CD4-positive, alpha-beta T cell treated with Interleukin-21 for 1 hour (primary cell): ENCODE measurements at places on chromosomes 1 and 21.

DNA sequence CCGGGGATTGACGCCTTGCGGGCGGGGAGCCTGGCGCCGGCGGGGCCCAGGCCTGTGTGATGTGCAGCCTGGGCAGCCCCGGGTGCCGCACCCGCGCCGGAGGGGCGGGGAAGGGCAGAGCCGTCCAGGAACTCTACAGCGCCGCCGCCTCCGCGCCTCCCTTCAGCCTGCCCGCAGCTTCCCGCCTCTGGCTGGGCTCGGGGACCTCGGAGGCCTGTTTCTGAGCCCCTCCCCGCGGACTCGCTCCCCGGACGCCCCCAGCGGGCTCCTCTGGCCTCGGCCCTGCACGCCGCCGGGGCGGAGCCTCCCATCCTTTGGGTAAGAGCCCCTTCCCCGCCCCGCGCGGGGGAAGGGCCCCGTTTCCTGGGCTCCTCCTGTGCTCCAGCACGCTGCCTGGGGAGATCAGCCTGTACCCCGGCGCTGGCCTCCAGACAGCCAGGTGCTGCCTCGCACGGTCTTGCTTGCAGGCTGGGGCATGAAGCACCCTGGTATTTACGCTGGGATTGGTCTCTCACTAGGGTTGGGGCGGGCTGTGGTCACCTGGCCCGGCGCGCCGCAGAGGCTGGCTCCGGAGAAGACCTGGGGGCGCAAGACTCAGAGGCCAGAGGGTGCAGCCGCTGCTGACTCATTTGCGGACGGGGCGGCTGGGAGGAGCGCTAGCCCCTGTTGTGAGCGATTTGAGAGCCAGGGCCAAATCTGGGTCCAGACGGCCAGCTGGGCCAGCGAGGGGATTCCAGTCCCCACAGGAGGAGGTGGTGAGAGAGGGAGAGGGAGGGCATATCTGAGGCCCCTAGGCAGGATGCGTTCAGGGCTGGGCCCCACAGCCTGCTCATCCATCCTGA is 5.7 kb upstream of the ACOT11 start:
- DNase-seq, result peak; percentile 51

- DNase-seq, result no peak
Measured at GRCh38 chr1:27192039-27192529, 37.2 kb upstream of the SLC9A1 start.

DNA sequence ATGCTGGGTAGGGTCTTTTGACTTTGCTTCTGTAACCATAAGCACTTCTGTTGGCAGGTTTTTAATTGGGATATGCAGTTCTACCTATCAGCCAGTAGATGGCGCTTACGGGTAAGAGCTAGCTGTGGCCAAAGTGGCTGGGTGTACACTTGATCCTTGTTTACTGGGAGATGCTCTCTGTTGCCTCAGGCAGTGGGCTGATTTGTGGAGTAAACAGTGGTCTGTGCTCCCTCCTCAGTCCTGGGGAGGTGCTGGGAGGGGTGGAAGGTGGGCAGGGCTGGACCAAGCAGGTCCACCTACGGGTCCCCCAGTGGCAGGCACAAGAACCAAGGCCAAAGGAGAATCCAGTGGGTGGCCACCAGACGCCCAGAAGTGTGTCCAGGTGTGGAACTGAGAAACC is 43.4 kb downstream of the RALGPS2 start:
- peak; percentile 40 for DNase-seq

- no peak for DNase-seq
Measured at GRCh38 chr1:31623365-31623764, 5.9 kb downstream of the HCRTR1 start.

DNA sequence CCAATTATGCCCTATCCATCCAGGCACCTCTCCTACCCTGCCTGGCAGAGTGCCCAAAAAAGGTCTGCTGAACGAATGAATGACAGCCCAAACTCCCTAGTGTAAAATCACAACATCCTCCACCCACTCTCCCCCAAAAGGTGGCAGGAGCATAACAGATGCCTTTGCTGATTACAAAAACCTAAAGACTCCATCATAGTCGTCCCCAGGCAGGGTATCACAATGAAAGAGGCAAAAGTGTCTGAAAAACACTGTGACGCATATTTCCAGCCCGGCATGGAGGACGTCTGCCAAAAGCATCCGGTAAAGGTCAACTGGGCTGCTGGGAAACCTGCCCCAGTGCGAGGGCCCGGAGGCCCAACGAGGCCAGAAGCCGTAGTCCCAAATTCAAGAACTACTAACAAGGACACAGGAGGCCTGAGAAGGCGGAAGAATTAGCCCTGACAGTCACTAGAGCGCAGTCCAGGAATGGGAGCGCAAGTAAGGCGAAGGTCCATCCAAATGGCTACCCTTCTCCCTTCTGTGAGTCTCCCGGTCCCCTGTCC is 576 bp downstream of the SMIM12 start:
- DNase-seq, result peak; percentile 43

GRCh38 chr1:145750426-145750825 is 31.1 kb downstream of the CD160 start:
- DNase-seq, result no peak

DNA sequence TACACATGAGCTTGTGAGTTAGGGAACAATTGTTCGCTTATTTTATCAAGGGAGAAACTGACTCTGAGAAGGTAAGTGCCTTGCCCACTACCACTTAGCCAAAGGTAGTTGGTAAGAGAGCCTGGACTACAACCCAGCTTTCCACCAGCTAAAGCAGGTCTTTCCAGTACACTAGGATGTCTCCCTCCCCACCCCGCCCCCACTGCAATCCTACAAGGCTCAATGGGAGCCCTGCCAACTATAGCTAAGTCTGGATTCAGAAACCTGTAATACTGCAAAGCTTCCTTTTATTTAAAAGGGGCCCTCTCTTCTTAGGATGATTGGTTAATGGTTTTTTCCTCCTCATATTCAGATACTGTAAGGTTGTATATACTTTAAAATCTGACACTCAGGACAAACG is 102.0 kb upstream of the C8B start:
- no peak for DNase-seq

DNA sequence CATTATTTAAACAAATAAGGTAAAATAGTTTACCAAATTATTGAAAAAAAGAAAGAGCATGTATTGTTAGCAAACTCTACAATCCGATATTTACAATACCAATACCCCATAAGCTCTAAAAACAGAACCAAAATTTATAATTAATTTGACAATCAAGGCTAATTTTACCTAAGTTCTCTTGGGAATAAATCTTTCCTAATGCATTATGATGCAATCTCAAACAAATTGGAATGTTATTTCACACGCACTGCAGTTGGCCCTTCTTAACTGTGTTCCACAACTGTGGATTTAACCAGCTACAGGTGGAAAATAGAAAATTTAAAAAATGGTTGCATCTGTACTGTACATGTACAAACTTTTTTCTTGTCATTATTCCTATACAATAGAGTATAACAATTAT is 300.1 kb downstream of the BRINP3 start:
- DNase-seq, result no peak

GRCh38 chr1:215094381-215094780 is 11.8 kb downstream of the KCNK2 start:
- DNase-seq, result no peak

GRCh38 chr1:19888112-19888511 is 5.9 kb downstream of the OTUD3 start:
- DNase-seq, result no peak

DNA sequence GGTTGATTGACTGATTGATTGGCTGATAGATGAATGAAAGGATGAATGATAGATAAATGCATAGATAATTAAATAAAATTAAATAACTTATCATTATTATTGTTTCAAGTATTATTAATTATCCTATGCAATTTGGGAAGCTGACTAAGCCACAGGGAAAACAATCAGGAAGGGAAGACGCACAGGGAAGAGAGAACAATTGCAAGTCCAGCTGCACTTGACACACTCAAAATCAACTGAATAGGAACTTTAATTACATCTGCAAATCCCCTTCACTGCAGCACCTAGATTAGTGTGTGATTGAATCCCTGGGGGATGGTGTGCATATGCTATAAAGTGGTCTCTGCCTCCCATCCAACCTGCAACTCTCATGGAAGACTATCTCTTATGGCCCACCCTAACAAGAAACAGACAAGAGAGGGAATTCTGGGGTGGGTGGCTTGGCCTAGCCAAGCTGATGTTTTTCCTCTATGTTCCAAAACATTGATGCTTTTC is 161.1 kb upstream of the FGGY start:
- DNase-seq, result no peak

GRCh38 chr1:21596628-21597027 is 72.5 kb downstream of the RAP1GAP start:
- DNase-seq, result no peak

GRCh38 chr21:32099812-32100416 is 178.9 kb downstream of the MIS18A start:
- DNase-seq, result no peak

DNA sequence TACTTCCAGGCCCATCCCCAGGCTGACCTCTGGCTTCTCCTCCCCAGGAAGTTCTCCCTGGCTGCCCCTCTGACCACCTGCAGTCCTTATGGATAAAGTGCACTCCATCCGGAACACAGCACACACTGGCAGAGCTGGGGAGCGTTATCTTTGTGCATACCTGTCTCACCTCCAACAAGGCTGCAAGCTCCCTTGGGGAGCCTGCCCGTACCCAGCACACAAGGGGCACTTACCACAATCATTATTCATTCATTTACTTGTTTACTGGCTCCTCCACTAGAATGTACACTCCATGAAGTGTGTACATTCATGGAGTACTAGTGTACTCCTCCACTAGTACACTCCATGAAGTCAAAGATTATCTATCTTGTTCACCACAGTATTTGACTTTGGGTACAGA is 30.3 kb downstream of the GLIS1 start:
- no peak for DNase-seq

- DNase-seq, result no peak
Measured at GRCh38 chr1:31507221-31507620, 69.1 kb upstream of the TINAGL1 start.

GRCh38 chr1:86064899-86065298 is 91.7 kb downstream of the COL24A1 start:
- DNase-seq, result no peak

GRCh38 chr1:245609354-245610150 is 454.8 kb downstream of the KIF26B start:
- DNase-seq, result no peak

- DNase-seq, result no peak
Measured at GRCh38 chr1:10880063-10880462, 83.6 kb upstream of the CASZ1 start.

- DNase-seq, result no peak
Measured at GRCh38 chr1:210709701-210710100, 381.0 kb downstream of the HHAT start.

DNA sequence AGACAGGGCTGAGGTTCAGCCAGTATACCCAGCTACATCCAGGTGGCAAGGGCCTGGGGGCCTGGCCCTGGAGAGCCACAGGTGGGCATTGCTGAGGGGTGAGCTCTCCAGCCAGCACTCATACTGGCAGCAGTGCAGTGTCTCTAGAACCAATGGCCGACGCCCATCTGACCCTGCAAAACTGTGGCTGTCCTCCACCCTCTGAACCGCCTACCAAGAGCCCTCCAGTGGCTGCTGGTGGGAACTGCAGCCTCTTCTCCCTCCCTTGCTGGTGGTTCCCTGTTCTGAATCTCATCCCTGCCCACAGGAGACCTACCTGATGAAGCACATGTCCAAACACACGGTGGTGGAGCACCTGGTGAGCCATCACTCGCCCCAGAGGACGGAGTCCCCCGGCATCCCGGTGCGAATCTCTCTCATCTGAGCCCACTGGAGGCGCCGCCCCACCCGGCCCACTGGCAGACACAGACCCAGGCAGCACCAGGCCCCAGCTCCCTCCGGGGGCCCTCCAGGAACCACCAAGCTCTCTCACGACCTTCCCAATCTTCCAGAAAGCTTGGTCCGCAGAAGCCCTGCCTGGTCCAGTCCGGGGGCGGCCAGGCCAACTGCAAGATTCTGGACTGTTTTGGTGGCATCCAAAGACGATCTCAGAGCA is 22.1 kb downstream of the A3GALT2 start:
- DNase-seq, result peak; percentile 57

DNA sequence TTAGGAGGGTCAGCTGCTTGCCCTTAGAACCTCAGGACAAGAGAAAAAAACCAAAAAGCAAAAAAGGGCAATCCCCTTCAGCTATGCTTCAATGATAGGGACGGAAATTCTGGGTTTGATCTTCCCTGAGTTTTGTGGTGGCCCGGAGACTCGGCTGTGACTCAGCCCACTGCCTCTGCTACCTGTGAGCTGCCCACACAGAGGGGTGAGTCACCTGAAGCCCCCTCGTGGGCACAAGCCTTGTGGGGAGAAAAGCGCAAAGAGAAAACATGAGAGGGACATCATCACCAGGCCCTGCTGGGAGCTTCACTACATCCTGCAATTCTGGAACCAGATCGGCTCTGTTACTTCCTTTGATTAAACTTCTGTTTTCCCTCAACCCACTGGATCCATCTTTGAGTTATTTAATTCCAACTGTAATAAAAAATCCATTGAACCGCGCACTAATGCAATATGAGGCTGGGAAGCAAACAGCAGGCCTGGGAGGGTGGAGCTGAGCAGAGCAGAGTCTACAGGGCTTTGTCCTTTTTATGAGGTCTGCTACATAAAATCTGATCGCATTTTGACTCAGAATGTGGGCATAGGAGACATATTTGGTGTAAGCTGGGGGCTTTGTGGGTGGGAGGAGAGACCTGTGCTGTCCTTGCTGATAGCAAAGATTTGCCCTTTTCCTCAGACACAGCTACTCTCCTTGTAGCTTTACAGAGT is 58.7 kb upstream of the STUM start:
- no peak for DNase-seq

- DNase-seq, result no peak
Measured at GRCh38 chr1:54477153-54477561, 70.9 kb upstream of the ACOT11 start.

GRCh38 chr1:116356673-116357072 is 16.4 kb upstream of the ATP1A1 start:
- DNase-seq, result no peak

DNA sequence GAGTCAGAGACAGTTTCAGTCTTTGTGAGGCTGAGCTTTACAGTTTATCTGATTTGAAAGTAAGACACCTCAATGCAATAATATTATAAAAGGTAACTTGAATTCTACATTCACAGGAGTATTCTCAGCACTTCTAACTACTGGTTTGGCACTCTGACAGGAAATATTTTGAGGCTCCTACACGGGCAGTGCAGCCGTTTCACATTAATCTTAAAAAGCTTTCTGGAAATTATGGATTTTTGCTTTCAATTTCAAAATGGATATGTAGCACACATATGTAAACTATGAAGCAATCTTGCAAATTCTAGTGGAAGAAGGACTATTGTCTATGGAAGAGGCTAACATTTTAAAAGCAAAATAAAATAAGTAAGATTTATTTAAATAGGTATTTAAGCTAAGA is 262.9 kb upstream of the SNX7 start:
- no peak for DNase-seq

DNA sequence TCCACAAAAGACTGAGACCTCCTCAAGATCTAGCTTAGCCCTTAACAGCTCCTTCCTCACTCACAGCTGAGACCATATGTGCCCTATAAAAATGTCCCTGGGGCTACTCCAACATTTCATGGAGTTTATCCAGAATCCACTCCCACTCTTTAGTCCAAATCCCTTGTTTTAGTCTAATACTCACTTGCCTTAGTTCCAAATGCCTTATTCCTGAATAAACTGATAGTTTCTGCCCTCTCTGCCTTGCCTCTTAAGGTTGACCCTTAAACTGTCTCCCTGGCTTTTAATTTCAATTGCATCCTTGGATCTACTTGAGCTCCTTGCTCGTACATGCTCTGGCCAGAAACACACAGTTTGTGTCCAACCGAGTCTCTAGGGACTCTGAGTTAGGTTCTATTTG is 47.3 kb upstream of the LYPLAL1 start:
- no peak for DNase-seq
